Tracheal epithelial cell (primary cell): ENCODE measurements at places on chromosomes 12 and 14. TPM values are rescaled to one million over a fixed set of nuclear protein-coding genes. Genes with fewer than 3 reads are reported as not detected.

Gene LMO3
- under 0.01 and 0.43 TPM in 2 replicates for total RNA-seq

Gene OLR1
- total RNA-seq, result under 0.01 and 1.4 TPM in 2 replicates

Gene TSHR
- total RNA-seq, result not detected in 2 replicates

Gene LRCOL1
- total RNA-seq, result 0.24 TPM in 1 of 2 replicates, not detected in the other

Gene POTEM
- total RNA-seq, result not detected in 2 replicates

Gene ZBTB25
- total RNA-seq, result 4.9 and 6.0 TPM in 2 replicates

Gene KRT83
- under 0.01 and 0.21 TPM in 2 replicates for total RNA-seq

Gene CLEC2B
- 4.1 and 11.9 TPM in 2 replicates for total RNA-seq
